ENCODE measurements at places on chromosomes 11 and 22. TPM values are rescaled to one million over a fixed set of nuclear protein-coding genes. Genes with fewer than 3 reads are reported as not detected.
A peak's percentile ranks its signal among the peaks of the same experiment; 100 is the strongest.

DNA sequence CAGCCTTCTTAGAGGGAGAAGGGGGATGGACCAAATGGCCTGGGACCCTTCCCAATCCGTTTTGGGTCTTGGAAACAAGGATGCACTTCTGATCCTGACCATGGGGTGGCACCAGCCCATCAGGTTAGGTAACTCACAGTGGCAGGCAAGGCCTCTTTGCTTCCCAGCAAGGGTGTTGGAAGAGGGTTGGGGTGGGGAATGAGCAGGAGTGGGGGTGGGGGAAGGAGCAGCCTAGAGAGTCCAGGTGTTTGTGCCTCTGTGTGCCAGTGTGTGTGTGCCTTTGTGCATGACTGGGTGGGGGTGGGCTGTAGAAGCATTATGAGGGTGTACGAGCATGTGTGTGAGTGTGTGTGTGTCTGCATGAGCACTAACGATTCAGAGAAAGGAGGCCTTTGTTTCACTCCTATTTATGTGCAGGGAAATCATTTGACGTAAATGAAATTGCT, 213.1 kb downstream of the INSC start:
- peak; percentile 74 for DNase-seq

- peak; percentile 27 for DNase-seq
These were observed 80.1 kb upstream of the BIRC3 start for GRCh38 chr11:102237096-102237735.

- DNase-seq = no peak
These were observed 71.3 kb upstream of the GRIA4 start for GRCh38 chr11:105538588-105538987.

DNA sequence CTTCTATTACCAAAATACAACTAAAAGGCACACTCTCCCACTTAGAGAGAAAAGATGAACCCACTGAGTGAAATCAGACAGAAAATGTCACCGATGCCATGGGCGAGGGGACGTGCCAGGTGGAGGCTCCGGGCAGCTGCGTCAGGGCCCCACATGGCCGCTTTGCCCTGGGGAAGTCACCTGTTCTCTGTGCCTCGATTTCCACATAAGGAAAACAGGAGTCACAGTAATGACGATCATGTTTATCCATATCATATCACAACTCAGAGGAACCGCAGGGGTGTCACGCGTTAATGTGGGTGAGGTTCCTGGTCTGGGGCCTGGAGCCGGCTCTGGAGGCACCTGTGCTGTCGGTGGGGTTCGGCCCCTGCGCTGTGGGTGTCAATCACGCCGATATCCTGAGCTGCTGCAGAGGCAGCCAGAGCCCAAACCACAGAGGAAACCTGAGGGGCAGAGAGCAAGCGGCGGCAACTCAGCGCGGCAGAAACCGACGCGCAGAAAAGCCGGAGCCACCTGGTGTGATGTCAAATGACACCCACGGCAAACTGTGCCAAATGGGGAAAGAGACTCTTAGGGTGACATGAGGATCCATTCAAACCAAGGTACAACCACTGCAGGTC, 243.7 kb downstream of the BRD1 start:
- no peak for DNase-seq

GRCh38 chr11:48049036-48049435, 68.7 kb downstream of the PTPRJ start:
- no peak for DNase-seq

- DNase-seq = no peak
These were observed 20.7 kb upstream of the CECR2 start for GRCh38 chr22:17348464-17349103.

GRCh38 chr22:37187891-37188761, at the start of gene C1QTNF6:
Gene C1QTNF6, minus strand, starts transcription at chr22:37188247. Its CDS starts 34 bp downstream, at chr22:37188213.
- peak; percentile 90 for DNase-seq

DNA sequence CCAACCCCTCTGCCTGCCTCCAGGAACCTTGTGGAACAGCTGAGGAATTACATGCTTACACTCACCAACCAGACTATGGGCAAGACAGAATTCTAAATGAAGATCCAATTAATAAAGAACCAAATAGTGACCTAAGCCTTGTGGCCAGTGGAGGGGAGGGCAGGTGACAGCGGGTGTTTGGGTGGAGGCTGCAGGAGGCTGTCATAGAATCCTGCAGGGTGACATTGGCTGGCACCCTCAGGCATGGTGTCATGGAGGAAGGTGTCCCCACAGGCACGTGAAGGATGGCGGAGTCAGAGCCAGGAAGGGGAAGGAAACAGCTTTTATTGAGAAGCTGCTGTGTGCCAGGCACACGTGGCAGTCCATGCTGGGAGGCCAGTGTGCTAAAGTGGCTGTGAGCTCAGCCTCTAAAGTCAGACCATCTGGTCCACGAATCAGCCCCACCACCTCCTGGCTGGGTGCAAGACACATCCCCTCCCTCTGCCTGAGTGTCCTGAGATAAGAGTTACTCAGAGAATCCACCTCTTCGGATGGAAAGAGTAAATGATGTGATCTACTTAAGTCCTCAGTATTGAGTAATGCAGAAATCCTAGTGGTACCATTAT, 8.7 kb downstream of the MYO18B start:
- DNase-seq = no peak

GRCh38 chr11:11125618-11126017, 227.4 kb downstream of the CSNK2A3 start:
- no peak for DNase-seq

DNA sequence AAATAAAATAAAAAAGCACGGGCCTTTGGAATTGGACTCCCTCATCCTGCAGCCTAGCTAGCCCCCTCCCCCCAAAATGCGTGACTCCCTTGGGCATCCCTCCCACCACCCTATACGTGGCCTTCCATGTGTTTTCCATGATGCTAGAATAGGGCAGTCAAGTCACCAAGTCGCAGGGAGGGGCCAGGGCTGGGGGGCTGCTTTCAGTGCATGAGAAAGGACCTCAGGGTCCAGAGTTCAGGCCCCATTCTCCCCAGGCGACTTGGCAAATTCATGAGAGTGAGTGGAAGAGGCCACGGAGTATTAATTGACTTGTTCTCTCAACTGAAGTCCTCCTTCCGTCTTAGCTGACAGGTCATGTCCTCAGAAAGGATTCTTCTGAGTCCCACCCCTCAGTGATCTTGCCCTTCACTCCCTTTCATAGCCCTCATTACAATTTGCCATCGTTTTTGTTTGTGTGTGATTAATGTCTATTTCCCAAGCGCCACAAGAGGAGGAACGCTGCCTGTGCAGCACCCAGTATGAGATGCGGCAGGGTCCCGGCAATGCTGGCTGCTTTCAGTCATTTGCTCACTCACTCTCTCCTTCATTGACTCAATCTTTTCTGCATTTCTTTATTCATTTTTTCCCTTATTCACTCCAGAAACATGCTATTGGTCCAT, 17.4 kb downstream of the LRRC32 start:
- DNase-seq = peak; percentile 61

DNA sequence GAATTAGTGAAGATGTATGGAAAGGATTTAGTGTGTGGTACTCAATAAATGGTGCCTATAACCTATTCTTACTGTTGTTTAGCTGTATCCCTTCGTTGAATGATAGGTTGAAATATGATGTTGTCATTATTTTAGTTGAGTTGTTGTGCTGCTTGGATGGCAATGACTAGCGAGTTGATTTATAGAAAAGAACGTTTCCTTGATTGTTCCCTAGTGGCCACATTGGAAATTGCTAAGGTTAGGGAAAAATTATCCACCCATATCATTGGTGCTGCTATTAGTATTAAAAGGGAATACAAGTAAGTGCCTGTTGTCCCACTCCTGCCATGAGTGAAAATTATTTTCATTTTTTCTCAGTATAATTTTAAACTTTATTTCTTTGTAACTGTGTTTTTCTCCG, 14.5 kb downstream of the EMSY start:
- DNase-seq = no peak

The PPP6R2 gene
- total RNA-seq = 36.4 TPM

The SERPIND1 gene
- 0.09 TPM for total RNA-seq

The SYNGR1 gene
- 6.3 TPM for total RNA-seq

The CDCA5 gene
- 6.6 TPM for total RNA-seq

The TMEM135 gene
- 15.3 TPM for total RNA-seq

The EIF3D gene
- total RNA-seq = 170 TPM
